ENCODE measurements at places on chromosomes 7 and 10.

- no peak for DNase-seq
These were observed 210.5 kb upstream of the KLF6 start for GRCh38 chr10:3995302-3996210.

DNA sequence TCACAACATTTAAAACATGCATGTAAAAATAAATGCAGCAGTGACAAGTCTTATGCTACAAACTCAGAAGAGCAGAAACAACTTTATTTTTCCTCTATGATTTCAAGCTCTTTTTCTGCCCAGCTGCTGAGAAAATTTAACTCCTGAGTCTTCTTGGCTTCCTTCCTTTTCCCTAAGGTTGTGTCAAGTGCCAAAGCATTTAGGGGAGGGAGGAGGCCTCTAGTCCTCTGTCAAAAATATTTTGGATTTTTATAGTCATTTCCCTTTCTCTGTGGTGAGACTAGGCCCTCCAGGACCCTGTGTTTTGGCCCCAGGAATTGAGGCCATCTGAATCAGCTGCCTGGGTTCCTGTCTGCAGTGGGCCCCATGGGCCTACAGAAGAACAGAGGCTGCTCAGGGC is 11.0 kb upstream of the PILRB start:
- no peak for DNase-seq

- DNase-seq: peak; percentile 66
These were observed 21.3 kb upstream of the KCNK18 start for GRCh38 chr10:117175901-117176534.

GRCh38 chr7:155222061-155222460 is 75.6 kb upstream of the INSIG1 start:
- no peak for DNase-seq

GRCh38 chr10:13883636-13884444 is 297.1 kb downstream of the PRPF18 start:
- no peak for DNase-seq

DNA sequence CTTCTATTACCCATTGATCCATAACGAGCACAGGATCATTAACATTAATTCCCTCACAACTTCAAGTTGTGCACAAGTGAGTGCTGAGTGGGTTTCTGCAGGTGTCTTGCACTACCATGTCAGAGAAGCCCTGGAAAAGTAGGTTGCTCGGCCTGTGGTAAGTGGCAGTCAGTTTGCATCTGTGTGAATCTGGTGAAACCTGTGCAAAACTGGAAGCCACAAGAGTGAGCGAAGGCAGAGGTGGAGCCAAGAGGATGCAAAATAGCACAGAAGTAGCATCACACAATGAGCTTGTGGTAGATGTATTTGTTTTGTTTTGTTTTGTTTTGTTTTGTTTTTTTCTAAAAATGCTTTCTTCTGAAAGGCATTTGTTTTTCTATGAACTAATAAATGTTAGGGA is 181.5 kb downstream of the THSD7A start:
- DNase-seq: no peak

DNA sequence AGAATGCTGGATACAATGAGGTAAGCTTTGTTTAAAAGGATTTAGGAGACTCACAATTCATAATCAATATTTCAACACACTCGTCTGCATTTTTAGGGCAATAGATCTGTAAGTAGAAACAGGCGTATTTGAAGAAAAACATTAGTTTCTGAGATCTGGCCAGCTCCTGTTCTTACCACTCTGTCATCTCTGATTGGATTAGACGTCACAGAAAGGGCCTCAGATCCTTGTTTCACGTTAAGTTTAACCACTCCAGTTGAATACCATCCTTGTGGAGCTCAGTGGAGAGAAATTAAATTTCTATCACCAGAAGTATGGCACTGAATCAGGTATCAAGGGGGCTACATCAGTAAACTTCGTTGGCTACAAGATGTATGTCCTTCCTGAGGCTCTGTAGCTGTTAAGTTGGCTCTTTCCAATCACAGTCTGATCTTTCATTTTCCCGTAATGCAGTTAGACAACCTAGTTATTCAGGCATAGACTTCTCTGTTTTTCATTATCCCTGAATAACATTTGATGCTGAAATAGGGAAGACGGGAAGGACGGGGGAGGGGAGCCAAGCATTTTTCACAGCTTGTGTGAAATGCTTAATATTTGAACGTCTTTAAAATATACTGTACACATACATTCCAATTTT is 659.2 kb upstream of the GALNT17 start:
- no peak for DNase-seq

- DNase-seq: no peak
These were observed 53.1 kb upstream of the TM9SF3 start for GRCh38 chr10:96639899-96640298.

GRCh38 chr7:77409739-77410547 is 6.2 kb downstream of the GSAP start:
- DNase-seq: no peak

- DNase-seq: no peak
These were observed 65.9 kb downstream of the AUTS2 start for GRCh38 chr7:69663911-69664832.

DNA sequence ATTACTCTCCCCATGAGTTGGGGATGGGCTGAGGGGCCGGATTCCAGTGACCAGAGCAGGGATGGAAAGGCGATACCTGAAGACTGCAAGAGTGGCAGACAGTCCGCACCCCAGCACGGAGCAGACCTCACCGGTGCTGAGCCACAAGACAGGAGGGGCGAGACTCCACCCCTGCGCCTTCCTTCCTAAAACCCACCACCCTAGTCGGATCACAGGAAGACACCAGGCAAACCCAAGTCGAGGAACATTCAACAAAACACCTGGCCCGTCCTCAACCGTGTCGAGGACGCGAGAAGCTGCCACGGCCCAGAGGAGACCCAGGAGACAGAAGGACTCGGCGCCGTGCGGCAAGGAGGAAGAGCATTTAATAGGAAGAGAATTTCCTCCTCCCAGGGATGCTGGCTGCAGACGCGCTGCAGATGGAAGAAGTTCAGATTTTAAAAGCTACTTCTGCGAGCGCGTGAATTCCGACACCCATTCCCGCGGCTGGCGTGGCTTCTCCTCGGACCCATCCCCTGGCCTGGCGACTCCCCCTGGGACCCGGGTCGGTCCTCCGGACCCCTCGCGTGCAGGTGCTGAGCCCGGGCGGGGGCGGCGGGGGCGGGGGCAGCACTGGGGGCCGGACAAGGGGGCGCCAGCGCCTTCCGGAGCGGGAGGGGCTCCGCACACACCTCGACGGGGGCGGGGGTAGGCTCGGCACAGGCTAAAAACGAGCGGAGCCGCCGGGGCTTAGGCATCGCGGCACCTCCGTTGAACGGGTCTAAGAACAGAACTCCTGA is 563 bp upstream of the UTF1 start:
- DNase-seq: no peak

DNA sequence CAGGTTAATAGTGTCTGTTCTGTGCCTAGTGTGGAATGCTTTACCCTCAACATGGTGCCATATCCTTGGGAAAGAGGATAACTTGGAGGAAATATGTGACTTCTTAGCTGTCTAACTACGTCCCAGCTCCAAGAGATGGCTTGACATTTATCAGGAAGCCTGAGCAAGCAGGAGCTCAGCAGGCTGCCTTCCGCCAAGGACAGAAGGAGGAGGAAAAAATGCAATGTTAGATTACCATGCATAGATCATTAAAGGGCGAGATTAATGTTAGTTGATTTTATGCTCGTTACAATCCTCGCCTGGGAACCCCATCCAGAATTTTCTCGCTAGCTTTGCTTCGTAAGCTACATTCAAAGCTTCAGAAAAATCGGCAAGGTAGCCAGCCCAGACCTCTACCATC is 97.8 kb downstream of the GFRA1 start:
- no peak for DNase-seq

DNA sequence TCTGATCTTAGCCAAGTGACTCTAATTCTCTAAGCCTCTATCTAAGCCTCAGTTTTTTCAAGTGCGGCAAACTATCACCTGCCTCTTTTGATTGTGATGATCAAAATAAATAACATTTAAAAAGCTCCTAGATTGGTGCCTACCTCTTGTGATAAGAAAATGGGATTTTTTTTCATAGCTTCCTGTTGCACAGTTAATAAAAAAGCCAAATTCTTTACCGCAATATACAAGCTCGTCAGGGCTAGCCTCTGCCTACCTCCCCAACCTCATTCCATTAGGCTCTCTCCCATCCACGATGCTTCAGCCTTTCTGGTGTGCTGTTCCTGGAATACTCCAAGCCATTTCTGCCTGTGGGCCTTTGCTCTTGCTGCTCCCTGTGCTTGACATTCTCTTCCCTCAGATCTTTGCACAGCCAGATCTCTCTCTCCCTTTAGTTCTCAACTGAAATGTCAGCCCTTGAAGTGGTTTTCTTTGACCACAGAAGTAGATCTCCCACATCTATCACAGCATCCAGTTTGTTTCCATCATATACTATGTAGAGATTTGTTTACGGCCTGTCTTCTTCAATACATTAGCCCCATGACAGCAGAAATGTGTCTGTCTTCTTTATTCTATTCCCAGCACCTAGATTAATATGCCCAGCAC is 48.8 kb downstream of the SFR1 start:
- DNase-seq: no peak

DNA sequence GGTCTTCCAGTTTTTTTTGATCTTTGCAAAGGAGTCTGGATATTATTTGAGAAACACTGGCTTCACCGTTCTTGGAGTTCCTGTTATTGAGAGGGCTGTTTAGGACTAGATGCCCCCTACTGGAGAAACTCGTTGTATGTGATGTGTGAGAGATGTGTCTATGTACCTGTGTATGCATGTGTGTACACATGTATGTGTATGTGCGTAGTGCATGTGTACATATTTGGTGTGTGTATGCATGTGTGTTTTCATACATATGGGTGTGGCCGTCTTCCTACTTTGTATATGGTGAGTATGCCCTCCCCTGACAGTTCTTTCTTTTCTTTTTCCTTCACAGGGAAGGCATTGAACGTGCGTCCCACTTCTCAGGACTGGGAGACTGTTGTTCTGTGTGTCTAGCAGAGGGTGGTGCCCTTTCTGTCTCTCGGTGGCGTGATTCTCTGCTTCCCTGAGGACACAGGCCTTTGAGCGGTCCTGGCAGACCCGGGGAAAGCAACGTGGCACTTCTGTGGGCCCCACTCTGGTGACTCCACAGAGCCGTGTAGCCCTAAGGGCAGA is 3.0 kb upstream of the CALHM3 start:
- DNase-seq: peak; percentile 57

GRCh38 chr7:48473205-48473865 is 302.1 kb downstream of the ABCA13 start:
- DNase-seq: no peak

- DNase-seq: no peak
These were observed 129.2 kb downstream of the RPS24 start for GRCh38 chr10:78162853-78163252.

- peak; percentile 21 for DNase-seq
These were observed 2.2 kb downstream of the BHLHA15 start for GRCh38 chr7:98213296-98213887.

DNA sequence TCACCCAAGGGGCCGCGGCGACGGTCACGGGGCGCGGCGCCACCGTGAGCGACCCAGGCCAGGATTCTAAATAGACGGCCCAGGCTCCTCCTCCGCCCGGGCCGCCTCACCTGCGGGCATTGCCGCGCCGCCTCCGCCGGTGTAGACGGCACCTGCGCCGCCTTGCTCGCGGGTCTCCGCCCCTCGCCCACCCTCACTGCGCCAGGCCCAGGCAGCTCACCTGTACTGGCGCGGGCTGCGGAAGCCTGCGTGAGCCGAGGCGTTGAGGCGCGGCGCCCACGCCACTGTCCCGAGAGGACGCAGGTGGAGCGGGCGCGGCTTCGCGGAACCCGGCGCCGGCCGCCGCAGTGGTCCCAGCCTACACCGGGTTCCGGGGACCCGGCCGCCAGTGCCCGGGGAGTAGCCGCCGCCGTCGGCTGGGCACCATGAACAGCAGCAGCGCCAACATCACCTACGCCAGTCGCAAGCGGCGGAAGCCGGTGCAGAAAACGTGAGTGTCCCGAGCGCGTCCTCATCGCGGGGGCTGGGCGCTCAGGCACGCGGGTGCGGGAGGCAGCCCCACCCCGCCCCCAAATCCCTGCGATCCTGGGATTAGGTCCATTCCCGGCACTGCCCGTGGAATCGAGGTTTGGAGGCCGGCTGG is 509 bp downstream of the AHR start:
- DNase-seq: peak; percentile 48

DNA sequence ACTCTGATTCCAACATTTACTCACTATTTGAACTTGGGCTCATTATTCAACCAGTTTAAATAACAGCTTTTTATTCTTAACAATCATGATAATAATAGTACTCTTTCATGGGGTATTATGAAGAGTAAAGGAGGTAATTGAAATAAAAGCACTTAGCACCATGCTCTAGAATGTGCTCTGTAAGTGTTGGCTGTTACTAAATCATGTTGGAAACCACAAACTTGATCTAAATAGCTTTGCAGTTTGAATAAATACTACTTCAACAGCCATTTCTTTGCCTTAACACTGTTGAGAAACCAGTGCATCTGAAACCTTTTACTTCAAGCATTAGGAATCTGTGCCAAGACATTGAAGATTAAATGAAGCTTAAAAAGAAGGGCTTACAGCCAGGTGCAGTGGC is 7.9 kb upstream of the UPF2 start:
- no peak for DNase-seq

DNA sequence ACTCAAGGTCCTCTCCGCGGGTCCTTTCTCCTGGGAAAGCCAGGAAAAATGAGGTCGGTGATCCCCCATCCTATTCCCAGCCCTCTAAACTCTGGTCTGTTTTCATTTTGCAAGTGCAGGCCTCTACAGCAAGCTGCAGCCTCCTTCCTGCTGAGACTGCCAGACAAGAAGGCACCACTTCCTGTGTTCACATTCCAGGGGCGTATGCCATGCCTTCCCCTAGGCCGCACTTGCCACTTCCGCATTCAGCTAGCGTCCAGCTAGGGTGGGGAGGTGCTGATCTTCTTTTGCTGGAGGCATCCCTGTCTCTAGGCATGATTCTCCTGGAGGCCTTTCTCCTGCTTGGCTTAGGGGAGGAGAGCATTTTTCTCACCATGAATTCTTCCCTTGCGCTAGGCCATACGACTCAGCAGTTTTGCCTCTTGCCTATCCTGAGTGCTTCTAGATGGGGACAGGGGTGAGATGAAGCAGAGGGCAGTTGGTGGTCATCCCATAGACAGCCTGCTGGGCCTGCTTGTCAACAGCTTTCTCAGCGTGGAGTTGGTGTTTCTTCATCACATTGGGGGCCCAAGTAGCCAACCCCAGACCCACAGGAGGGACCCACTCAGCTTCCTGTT is 328.9 kb downstream of the RPS24 start:
- no peak for DNase-seq

DNA sequence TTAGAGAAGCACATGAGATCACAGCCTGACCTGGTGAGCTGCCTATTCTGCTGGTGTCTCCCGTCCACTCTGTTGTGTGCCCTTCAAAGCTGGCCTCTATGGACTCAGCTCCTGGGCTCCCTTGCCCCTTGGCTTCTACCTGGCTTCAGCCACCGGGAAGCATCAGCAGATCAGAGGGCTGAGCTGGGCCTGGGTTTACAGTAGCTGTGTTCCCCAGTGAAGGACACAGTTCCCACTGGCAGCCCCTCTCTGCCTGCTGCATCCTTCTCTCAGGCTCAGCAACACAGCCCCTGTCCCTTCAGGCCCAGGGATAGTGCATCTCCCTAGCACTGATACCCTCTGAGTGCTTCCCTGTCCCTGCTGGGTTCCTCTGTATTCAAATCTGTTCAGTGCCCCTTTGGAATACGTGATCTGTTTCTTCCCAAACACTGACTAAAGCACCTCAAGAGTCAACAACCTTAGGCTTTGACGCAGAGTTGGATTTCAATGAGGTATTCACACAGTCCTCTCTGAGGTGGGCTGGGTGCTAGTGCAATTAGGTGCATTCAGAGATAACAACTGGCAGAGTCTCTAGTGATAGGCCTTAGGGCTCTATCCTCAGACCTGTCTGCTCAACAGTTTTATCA is 109.8 kb downstream of the GRID1 start:
- DNase-seq: no peak

- DNase-seq: no peak
These were observed 3.1 kb upstream of the ADAM12 start for GRCh38 chr10:126391192-126391885.
